Erythroblast (primary cell): ENCODE measurements at places on chromosomes 12 and 14.

- no peak for DNase-seq
Measured at GRCh38 chr14:92443167-92443566, 70.4 kb upstream of the RIN3 start.

DNA sequence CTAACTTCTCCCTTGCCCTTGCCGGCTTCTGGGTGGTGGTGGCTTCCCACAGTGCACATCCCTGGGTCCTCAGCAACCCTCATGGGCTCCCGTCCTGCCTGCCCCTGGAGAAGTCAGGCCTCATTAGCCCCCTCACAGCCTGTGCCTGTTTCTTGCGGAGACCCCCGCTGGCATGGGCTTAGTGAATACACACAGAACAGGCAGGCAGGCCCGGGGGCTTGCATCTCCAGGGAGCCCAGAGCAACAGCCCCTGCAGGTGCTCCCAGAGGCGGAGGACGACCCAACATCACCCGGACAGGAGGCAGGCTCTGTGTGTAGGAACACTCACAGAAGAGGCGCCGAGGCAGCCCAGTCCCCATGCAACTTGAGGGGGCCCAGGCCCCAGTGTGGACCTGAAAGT lies 25.1 kb upstream of the FBRSL1 start:
- no peak for DNase-seq

DNA sequence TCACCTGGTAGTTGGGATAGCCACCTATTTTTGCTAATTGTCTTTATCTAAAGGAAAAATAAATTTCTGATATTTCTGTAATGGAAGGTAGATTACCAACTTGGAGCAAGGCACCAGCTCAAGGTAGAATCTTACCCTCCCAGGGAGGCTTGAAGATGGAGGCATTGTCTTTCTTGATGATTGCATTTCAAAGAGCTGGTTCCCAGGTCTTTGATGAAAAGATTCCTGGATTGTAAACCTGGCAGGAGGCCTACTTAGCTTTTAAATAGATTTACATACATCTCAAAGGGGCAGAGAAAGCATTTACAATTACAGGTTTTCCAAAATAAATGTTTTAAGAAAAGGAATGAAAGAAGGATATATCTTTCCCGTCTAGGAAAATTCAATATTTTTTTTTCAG lies 729.2 kb downstream of the LRFN5 start:
- DNase-seq, result no peak

DNA sequence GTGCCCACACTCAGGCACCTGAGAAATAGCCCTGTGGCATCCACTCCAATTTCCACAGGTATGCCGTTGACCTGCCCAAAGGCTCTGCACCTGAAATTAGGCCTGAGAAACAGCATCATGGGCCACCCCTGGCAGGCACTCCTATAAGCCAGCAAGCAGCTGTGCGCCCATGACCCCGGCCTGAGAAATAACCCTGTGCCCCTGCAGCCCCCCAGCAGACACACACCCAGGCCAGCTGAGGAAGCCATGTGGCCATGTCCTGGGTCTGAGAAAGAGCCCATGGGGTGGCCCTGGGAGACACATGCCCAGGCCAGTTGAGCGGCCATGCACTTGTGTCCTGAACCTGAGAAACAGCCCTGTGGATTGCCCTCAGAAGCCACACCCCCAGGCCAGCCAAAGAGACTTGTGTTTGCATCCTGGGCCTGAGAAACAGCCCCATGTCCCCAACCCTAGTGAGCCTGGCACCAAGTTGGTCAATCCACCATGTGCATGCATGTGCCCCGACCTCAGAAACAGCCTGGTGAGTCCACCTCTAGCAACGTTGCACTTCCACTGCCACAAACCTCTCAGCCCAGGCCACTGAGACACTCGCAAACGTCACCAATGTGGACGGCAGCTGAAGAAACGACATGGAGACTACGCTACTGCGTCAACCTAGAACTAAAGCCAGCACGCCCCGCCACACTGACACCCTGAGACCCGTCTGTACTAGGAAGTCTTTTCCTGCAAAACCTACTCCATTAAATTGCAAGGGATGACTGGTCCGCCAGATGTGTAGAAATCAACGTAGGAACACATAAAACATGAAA lies 411.9 kb downstream of the TMEM121 start:
- no peak for DNase-seq

- DNase-seq, result no peak
Measured at GRCh38 chr12:19158923-19159322, 29.4 kb downstream of the PLEKHA5 start.

DNA sequence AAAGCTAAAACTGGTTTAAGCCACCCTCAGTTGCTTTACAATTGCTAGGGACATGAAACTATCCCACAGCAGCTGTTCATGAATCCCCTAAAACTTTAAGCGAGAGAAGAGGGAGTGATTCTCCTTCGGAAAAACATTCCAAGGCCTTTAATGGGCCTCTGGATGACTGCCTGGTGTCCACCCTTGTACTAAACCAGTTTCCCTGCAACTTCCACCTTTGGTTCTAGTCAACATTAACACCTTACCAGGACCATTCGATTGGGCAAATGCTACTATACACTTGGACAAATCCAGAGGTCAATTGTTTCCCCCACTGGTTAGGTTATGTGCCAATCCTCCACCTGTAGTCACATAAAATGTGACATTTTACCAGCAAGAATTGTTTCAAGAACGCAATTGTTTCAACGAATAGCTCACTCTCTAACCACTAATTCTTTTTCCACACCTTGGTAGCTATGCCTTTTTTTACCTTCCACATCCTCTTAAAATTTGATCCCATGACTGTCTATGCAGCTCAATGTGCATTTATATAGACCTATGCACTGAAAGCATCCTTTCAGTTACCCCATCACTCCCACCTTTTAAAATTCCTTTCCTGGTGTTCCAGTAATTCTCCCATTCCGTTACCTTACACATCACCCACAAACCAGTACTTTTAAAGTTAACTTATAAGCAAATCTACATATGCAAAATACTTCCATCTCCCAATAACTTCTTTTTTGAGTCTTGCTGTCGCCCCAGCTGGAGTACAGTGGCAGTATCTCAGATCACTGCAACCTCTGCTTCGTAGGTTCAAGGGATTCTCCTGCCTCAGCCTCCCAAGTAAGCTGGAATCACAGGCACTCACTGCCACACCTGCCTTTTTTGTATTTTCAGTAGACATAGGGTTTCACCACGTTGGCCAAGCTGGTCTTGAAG lies 3.6 kb downstream of the UBC start:
- no peak for DNase-seq

- no peak for DNase-seq
Measured at GRCh38 chr14:54138354-54139038, 181.9 kb upstream of the BMP4 start.

DNA sequence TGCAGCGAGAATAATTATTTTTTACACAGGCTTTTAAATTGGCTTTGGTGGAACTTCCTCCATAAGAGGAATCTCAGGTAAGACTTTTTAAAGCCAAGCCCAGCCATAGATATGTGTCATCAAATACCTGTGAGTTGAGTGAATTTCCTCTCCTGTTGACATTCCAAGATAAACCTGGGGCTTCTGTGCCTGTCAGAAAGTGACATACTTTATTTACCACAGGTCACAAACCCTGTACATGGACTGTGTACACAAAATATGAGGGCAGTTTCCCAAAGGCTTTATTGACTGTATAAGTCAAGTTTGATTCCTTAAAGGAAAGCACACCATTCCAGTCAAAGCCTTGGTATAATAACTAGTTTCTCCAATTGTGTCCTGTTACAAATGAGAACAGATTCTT lies 25.9 kb upstream of the SRSF5 start:
- no peak for DNase-seq

DNA sequence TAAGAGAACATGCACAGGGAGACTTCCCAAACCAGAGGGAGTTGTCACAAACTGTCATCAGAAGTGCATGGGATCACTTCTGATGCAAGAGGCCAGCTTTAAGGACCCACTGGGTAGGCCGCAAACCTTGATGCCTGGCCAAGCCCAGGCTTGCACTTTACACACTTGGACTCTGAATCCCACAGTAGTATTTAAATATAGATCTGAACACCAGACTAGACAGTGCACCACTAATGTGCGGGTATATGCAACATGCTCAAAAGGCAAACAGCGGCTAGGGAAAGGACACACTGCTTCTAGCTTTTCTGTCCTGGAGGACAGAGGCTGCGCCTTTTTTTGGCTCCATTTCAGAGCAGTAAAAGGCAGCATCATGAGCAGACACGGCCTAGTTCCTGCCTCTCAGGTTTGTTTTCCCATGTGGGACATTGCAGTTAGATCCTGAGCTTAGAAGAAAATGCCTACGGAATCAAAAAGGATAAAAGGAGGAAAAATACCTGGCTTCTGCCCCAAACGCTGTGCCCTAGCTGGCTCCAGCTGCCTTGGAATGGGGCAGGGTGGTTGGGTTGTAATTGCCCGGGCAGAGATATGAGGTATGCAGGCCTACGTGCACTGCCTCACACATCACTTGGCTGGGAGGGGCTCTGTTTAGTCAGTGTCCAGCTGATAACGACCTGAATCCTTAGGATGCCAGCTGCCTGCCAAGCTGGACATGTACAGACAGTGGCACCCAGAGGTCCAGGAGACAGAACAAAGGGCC lies 84.5 kb upstream of the EGLN3 start:
- no peak for DNase-seq

DNA sequence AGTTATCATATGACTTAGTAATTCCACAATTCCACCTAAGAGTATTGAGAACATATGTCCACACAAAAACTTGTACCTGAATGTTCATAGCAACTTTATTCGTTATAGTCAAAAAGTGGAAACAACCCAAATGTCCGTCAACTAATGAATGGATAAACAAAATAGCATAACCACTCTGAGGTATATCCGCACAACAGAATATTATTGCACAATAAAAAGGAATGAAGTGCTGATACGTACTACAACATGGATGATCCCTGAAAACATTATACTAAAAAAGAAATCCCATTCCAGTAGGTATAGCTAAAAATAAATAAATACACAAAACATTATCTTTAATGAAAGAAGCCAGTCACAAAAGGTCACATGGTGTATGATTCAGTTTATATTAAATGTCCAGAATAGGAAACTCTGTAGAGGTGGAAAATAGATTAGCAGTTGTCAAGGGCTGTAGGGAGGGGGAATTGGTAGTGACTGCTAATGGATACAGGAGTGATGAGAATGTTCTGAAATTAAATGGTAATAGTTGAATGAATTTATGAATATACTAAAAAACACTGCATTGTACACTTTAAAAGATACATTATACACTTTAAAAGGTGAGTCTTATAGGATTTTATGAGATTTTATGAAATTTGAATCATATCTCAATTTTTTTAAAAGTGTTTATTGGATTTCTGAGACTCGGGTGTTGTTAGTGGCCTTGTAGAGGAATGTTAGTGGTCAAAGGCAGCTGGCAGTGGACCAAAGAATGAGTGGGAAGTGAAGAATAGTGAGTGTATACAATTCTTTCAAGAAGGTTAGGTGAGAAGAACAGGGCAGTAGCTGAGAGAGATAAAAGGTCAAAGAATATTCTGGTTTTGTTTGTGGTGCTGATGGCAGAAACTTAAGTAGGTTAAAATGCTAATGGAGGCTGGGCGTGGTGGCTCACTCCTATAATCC lies 36.3 kb upstream of the BAZ1A start:
- no peak for DNase-seq

GRCh38 chr14:93980456-93981201 lies 4.3 kb upstream of the ASB2 start:
- DNase-seq, result no peak

DNA sequence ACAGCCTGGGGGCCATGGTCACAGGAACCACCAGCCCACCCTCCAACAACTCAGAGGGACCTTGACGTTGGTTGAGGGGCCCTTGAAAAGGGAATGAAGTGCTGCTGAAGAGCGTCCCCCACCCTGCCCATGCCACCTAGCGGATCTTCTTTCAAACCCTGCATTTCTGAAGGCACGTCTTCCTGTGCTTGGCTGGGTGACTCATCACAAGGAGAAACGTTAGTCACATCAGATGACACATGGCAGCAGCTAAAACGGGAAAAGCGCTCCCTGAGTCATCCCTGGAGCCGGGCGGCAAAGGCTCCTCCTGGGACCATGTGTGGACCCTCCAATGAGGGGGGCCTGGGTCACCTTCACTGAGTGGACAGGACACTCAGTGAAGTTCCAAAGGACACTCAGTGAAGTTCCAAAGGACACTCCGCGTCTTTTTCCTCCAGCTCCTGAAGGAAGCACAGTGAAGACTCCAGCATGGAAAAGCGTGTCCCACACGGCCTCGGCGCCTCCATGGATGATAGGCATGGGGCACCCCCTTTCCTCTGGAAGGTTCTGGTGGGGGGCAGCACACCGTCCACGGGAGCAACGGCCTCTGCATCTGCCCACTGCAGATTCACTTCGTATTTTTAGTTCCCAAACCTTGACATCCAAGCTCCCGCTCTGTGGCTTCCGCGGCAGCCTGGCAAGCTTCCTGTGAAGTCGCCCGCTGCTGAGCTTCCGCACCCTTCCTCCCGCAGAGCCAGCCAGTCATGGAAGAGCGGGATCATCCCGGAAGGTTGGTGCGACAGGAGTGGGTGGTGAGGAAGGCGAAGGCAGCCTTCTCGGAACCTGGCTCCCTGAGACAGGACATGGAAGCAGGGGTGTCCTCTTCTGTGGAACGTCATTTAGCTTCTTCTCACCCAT lies 383.4 kb downstream of the VRK1 start:
- no peak for DNase-seq

GRCh38 chr12:89245090-89245489 lies 107.2 kb downstream of the DUSP6 start:
- no peak for DNase-seq

DNA sequence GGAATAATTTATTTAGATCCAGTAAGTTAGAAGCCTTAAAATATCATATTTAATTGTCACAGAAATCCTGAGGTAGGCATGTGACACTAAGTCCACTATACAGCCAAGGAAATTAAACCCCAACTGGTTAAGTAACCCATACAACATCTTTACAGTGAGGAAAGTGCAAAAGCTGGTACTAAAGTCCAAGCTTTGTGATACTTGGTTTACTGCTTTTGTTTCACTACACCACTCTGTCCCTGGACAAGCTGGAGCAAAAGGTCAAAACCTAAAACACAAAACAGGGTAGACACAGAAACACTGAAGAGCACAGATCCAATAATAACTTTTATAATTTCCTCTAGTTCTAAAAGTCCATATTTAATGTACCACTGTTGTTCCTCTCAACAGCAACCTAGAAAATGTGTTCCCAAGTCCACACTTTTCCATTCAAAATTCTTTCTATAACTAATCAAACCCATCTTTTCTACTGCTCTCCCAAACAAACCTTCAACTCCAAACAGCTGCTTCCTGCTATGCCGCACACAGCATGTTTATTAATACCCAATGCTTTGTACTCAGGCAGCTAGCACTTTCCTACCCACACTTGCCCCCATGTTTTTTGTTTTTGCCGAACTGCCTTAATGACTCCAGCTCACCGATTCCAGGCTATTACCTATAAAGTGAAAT lies 90.9 kb downstream of the MED13L start:
- no peak for DNase-seq

DNA sequence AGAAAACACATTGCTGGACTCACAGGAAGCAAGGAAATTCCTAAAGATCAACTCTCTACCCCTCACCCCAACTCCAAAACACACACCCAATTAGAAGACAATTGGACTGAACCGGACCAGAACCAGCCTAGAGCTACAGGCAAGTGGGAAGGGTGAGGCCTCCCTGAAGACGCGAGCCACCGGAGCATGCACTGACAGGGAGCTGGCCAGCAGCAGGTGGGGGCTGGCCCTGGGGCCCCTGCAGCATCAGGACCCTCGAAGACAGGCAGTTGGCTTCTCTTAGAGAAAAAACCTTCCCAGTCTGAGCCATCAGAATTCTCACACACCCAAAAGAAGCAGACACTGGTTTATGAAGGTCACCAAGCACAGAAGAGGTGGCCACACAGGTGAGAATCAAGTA lies 209.5 kb upstream of the DIO3 start:
- no peak for DNase-seq

GRCh38 chr12:65614259-65614889 lies 209.9 kb upstream of the HMGA2 start:
- no peak for DNase-seq
